ENCODE measurements at places on chromosomes 2 and 18. TPM values are rescaled to one million over a fixed set of nuclear protein-coding genes. Genes with fewer than 3 reads are reported as not detected.

DNA sequence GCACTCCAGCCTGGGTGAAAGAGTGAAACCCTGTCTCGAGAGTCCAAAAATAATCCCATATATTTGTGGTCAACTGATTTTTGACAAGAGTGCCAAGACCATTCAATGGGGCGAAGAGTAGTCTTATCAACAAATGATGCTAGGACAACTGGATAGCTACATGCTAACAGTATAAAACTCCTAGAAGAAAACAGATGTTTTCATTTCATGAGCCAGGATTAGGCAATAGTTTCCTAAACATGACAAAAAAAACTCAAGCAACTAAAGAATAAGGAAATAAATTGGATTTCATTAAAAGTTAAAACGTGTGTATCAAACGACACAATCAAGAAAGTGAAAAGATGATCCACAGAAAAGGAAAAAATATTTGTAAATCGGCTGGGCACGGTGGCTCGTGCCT lies 6.3 kb downstream of the LIMS2 start:
- DNase-seq: no peak

DNA sequence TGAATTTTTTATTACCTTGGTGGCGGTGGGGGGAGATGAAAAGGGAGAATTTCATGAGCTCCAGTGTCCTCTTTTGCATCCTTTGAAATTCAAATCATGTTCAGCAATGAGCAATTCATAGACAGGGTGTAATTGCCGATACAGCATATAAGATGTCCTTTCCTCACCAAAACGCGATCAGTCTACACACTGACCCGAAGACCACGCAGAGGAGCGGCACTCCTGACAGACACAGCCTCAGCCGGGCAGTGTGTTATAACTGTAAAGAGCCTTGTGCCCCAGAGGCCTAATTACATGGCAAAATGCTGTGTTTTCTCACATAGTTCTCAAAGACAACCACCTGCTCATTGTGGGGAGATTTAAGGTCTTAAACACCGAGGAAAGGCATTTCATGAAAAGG lies 38.4 kb upstream of the APCDD1 start:
- DNase-seq: no peak

Gene KCNG2
- total RNA-seq: not detected

DNA sequence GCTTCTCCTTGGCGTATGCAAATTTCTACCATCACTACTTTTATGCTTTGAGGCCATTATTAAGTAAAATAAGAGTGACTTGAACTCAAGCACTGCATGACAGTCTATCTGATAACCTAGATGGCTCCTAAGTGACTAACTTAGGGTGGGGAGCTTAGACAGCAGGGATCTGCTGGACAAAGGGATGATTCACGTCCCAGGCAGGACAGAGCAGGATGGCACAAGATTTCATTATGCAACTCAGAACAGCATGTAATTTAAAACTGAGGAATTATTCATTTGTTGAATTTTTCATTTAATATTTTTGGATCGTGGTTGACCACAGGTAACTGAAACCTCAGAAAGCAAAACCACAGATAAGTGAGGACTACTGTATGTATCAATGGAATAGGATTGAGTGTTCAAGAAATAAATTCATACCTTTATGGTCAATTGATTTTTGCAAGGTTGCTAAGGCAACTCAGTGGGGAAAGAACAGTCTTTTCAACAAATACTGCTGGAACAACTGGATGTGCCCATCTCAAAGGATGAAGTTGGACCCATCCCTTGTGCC lies 115.3 kb downstream of the MBD2 start:
- no peak for DNase-seq

Gene ITGB6
- 5.0 TPM for total RNA-seq

DNA sequence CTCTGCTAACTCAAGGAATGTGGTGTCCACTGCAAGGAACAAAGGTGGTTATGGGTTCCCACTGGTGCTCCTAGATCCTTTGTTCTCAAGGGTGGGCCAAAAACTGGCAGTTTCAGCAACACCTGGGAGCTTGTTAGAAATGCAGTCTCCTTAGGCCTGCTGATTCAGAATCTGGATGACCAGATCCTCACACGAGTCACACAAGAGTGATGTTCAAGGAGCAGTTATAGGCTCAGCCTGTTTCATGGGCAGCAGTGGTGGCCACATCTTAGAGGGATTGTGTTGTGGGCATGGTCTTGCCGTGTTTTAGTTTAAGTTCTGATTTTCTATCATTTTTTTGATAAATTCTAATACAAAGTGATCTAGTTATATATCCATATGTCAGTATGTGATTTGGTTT lies 28.7 kb upstream of the MGAT5 start:
- no peak for DNase-seq

All from Right ventricle myocardium inferior (tissue), 1 donor.